ENCODE measurements at places on chromosomes 7 and 10. TPM values are rescaled to one million over a fixed set of nuclear protein-coding genes. Genes with fewer than 3 reads are reported as not detected.

OR6B1 gene
- not detected for total RNA-seq

LHPP gene
- total RNA-seq = 9.9 TPM

NOD1 gene
- 5.0 TPM for total RNA-seq

NPFFR1 gene
- 0.02 TPM for total RNA-seq

P4HA1 gene
- total RNA-seq = 22.4 TPM

DNA2 gene
- total RNA-seq = 11.2 TPM

UBE2D1 gene
- 19.6 TPM for total RNA-seq

ENTPD1 gene
- 0.16 TPM for total RNA-seq

C7orf33 gene
- total RNA-seq = not detected

PNLIPRP3 gene
- total RNA-seq = 0.04 TPM

SPDYE1 gene
- not detected for total RNA-seq

TCAF2 gene
- total RNA-seq = 1.8 TPM

EPHB6 gene
- total RNA-seq = 0.20 TPM

ITPRID1 gene
- not detected for total RNA-seq

HEPACAM2 gene
- not detected for total RNA-seq

AS3MT gene
- 2.6 TPM for total RNA-seq

UNCX gene
- total RNA-seq = not detected
